Naive thymus-derived CD8-positive, alpha-beta T cell (primary cell): ENCODE measurements at places on chromosomes 7 and 10.

- H3K4me1 ChIP-seq: peaks cover 22% of the 10 kb centered on the region
- H3K27me3 ChIP-seq: peaks cover 39% of the 10 kb centered on the region
- peak overlapping the region; percentile 34 for H3K4me3 ChIP-seq
- no peak overlapping the region for H3K27ac ChIP-seq
- H3K36me3 ChIP-seq: no peaks in the 10 kb centered on the region
These were observed 1.8 kb upstream of the CHN2 start for GRCh38 chr7:29192811-29193210.

DNA sequence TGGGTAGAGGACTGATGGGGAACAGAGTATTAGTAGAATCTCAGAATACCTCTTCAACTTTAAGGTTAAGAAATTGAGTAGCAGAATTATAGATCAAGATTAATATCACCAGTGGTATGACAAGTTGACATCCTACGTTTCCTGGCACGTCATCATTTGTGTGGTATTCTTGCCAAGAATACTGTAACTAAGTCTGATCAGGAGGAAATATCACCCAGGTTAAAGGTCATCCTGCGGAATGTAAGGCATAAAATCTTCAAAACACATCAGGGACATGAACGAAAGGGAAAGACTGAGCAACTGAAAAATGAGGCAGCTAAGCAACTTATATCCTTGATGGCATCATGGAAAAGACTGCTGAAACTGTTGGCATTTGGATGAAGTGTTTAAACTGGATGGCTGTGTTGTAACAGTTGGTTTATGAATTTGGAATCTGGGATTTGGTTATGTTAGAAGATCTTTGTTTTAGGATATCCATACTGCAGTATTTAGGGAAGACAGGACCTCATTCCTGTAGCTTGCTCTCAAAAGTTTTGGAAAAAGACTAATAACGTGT, 86.1 kb downstream of the TRIM24 start:
- peaks cover 8% of the 10 kb centered on the region for H3K4me1 ChIP-seq
- H3K36me3 ChIP-seq: peaks cover 72% of the 10 kb centered on the region
- no peak overlapping the region for H3K27ac ChIP-seq
- no peak overlapping the region for H3K4me3 ChIP-seq
- H3K27me3 ChIP-seq: no peaks in the 10 kb centered on the region

DNA sequence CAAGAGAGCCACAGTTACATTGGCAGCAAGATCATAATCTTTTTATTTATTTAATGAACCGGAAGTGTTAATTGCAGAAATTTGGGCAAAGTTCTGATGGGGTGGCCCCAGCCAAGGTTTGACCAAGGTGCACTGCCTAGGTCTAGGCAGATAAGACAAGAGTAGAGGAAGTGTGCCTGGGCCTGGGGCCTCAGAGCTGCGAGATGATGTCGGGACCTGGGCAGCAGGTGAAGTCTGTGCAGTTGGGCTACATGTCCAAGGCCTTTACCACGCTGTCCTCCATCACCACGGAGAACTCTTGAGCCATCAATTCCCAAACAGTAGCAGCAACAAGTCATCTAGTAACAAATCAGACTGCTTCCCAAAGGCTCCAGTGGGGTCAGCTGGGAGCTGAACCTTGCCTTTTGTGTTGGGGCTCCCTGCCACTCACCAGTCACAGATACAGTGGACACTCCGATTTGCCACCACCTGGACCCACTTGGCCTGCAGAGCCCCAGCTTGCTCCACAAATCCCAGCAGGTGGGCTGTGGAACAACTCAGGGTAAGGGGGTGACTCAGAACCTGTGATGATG, 52.5 kb upstream of the COMTD1 start:
- no peak for DNase-seq
- H3K4me1 ChIP-seq: no peaks in the 10 kb centered on the region
- no peaks in the 10 kb centered on the region for H3K36me3 ChIP-seq
- no peak overlapping the region for H3K27ac ChIP-seq
- H3K4me3 ChIP-seq: no peak overlapping the region

DNA sequence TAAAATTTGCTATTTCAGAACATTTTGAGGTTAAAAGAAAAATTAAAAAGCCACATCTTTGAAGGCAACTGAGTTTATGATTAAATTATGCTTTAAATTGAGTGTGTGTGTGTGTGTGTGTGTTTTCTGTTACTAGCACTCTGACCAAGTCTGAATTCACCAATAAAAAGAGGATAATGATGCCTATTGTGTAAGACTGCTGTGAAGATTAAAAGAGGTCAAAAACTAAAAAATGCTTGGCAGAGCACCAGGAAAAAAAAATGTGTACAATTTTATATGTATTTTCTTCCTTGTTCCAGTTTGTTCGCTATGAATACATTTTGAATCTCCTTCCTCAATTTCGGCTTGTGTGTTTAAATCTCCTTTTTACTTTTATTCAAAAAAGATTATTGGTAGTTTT, 316.6 kb upstream of the MAGI2 start:
- no peaks in the 10 kb centered on the region for H3K36me3 ChIP-seq
- no peaks in the 10 kb centered on the region for H3K27me3 ChIP-seq
- DNase-seq: no peak
- H3K4me1 ChIP-seq: peaks cover 6% of the 10 kb centered on the region

GRCh38 chr10:6716516-6716915, 136.4 kb upstream of the PRKCQ start:
- no peak overlapping the region for H3K27ac ChIP-seq
- DNase-seq: no peak

DNA sequence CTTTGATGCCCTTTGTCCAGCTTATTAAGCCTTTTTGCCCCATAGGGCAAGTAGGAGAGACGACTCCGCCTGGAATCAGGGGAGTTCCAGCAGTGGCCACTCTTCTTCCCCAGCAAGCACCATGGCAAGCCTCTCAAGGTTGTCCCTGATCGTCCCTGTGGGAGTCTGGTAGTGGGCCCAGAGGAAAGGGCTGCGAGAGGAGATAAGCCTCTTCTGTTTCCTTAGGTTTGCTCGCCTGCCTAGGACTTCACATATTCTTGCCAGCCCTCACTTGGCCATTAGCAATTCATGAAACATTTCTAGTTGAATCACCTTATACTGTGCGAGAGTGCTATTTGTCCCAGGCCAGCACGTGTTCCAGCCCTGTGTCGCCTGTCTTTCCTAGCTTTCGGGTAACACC, 47.8 kb upstream of the CPN1 start:
- no peak overlapping the region for H3K4me3 ChIP-seq
- no peak overlapping the region for H3K27ac ChIP-seq
- no peak for DNase-seq
- H3K27me3 ChIP-seq: peaks cover 13% of the 10 kb centered on the region

- DNase-seq: no peak
- H3K27me3 ChIP-seq: no peaks in the 10 kb centered on the region
- H3K36me3 ChIP-seq: peaks cover 7% of the 10 kb centered on the region
- peaks cover 8% of the 10 kb centered on the region for H3K4me1 ChIP-seq
- no peak overlapping the region for H3K4me3 ChIP-seq
These were observed 16.0 kb downstream of the UPP1 start for GRCh38 chr7:48105045-48105444.

GRCh38 chr7:24510759-24511158, 62.5 kb upstream of the PALS2 start:
- no peaks in the 10 kb centered on the region for H3K36me3 ChIP-seq
- no peak overlapping the region for H3K4me3 ChIP-seq
- no peak for DNase-seq
- peaks cover 2% of the 10 kb centered on the region for H3K27me3 ChIP-seq
- H3K27ac ChIP-seq: no peak overlapping the region

GRCh38 chr10:129728905-129729795, 234.9 kb downstream of the EBF3 start:
- no peak overlapping the region for H3K4me3 ChIP-seq
- DNase-seq: no peak
- H3K27ac ChIP-seq: no peak overlapping the region
- H3K36me3 ChIP-seq: peaks cover 31% of the 10 kb centered on the region
- no peaks in the 10 kb centered on the region for H3K27me3 ChIP-seq

- H3K4me3 ChIP-seq: no peak overlapping the region
- no peak for DNase-seq
These were observed 53.6 kb downstream of the MKLN1 start for GRCh38 chr7:131381069-131381838.

- H3K36me3 ChIP-seq: no peaks in the 10 kb centered on the region
- H3K4me1 ChIP-seq: no peaks in the 10 kb centered on the region
- H3K27ac ChIP-seq: no peak overlapping the region
- DNase-seq: no peak
- no peaks in the 10 kb centered on the region for H3K27me3 ChIP-seq
These were observed 77.4 kb downstream of the PCLO start for GRCh38 chr7:83085299-83085698.

DNA sequence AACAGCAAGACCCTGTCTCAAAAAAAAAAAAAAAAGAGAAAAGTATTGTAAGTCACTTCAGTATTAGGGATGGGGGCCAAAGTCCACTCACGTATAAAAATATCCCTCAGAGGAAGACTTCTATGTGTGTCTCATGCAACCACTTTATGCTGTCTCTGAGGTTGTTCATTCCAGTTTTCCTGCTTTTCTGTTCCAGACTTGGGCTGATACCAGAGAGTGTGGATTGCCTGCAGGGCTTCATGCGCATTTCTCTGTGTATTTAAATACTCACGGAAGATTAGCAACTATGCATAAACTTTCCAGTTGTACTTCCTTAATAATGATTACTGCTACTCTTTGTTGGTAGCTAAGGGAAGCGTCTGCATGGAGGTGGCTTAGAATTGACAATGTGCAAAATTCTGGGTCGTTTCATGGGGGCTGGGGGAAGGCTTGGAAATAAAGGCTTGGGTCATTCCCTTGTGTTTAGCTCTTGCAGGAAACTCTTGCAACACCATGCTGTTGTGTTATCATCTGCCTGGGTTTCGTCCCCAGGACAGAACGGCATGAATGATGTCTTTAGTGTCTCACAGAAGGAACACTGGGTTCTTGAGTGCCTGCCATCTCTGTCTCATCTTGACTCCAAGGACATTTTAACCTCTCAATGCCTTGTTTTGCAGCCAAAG, 54.1 kb downstream of the KIAA1217 start:
- H3K4me1 ChIP-seq: no peaks in the 10 kb centered on the region
- no peaks in the 10 kb centered on the region for H3K27me3 ChIP-seq
- H3K4me3 ChIP-seq: no peak overlapping the region
- no peak for DNase-seq
- no peaks in the 10 kb centered on the region for H3K36me3 ChIP-seq

DNA sequence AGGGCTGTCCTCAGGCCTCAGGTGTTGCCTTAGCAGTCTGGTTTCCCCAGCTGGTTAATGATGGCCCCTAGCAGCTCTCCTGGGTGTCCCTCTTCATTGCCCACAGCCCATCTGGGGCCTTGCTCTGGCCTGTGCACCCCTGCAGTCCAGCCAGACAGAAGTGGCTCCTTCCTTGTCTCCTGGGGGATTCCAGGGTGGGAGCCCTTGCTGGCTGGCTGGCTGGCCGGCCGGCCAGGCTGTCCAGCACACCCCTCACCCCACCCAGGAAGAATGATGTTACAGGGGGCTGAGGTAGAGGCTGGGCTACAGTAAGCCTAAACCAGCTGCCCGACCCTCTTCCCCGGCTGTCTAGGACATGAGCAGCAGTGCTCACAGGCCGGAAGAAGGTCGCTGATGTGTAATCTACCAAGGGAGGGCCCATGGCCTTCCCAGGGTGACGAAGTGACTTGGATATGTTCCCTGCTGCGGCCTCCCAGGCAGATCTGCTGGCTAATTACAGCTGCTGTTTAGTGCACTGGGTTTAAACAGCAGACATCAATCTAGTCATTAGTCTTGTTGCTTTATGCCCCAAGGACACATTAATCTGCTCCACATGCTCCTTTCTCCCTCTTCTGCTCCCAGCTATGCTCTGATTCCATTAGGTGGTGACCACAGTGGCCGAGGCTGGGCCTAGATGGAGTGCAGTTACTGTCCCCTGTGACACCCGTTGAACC, 53.8 kb upstream of the LRRC4 start:
- no peaks in the 10 kb centered on the region for H3K27me3 ChIP-seq
- no peaks in the 10 kb centered on the region for H3K4me1 ChIP-seq
- no peak overlapping the region for H3K27ac ChIP-seq
- no peak for DNase-seq

DNA sequence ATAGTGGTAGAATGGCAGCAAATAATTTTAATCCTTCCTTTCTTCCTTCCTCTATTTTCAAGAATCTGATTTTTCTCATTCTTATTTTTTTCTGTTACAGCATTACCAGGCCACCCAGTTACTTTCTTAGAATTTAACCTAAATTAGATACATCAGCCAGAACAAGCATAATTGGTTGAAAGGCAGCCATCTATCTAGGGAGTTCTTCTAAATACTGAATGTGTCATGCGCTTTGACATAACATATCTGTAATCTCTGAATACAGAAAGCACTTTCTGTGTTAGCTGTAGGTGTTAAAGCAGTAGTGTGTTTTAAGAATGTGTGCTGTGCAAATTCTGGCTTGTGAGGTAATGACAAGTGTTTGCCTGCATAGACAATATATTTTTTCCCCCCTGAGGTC, 97.3 kb downstream of the BTRC start:
- no peaks in the 10 kb centered on the region for H3K27me3 ChIP-seq
- DNase-seq: no peak
- no peak overlapping the region for H3K4me3 ChIP-seq
- H3K4me1 ChIP-seq: peaks cover 24% of the 10 kb centered on the region

GRCh38 chr7:112550468-112551060, 69.8 kb downstream of the LSMEM1 start:
- H3K4me3 ChIP-seq: no peak overlapping the region
- peak; percentile 39 for DNase-seq
- H3K27me3 ChIP-seq: peaks cover 9% of the 10 kb centered on the region
- no peak overlapping the region for H3K27ac ChIP-seq
- no peaks in the 10 kb centered on the region for H3K36me3 ChIP-seq
- H3K4me1 ChIP-seq: no peaks in the 10 kb centered on the region
